ENCODE measurements at places on chromosomes 2 and 18.

- no peak for DNase-seq
Measured at GRCh38 chr2:52342458-52342857, 1310.5 kb upstream of the NRXN1 start.

DNA sequence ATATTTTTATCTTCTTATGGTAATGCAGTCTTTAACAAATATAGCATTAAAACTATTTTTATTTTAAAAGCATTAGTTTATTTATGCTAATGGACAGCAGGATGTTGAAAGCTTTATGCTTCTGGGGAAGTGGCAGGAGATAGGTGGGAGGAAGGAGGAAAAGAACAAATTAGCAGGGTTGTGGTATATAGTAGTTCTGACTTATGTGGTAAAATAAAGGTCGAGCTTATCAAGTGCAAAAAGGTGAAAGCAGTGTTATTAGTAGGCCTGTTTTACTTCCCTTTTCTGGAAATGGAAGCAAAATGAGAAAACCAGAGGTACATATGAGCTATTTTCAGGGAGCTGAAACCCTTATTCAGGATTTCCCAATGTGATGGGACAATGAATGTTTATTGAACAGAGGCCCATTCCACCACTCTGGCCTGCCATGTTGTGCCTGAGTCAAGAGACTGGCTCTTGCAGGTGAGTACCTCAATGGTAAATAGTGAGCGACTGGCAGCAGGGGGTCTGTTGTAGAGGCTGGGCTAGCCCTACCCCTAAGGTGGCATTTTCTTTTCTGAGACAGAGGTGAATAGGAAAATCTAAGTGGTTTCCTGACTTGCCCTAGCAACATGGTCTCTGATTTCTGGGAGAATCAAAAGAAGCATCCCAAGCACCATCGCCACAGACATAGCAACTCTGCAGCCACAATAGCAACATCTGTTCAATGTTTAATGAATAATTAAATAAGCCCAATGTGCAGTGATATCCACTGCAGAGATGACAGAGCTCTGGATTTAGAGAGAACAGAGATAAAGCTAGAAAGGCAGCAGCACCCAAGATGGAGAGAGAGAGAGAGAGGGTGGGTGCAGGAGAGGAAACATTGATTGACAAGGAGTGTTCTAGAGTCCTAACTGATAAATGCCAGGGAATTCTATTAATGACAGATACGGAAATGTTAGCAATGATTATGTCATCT lies 119.7 kb downstream of the UPP2 start:
- no peak for DNase-seq

DNA sequence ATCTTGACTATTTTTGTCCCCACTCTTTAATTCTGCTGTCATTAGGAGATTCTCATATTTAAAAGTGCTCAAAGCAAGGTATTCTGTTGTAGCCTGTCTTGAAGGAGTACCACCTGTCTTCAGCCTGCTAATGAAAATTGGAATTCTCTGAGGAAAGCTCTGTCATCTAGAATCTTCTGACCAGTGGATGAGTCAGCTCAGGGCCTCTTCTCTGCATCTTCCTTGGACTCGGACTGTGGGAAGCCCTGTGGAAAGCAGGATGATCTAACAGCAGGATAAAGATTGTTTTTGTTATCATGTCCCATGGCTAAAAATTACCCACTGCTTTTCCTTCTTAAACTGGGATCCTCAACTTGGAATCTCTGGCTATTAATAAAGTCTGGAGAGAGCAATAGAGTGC lies 18.7 kb upstream of the TMEM200C start:
- DNase-seq: no peak

DNA sequence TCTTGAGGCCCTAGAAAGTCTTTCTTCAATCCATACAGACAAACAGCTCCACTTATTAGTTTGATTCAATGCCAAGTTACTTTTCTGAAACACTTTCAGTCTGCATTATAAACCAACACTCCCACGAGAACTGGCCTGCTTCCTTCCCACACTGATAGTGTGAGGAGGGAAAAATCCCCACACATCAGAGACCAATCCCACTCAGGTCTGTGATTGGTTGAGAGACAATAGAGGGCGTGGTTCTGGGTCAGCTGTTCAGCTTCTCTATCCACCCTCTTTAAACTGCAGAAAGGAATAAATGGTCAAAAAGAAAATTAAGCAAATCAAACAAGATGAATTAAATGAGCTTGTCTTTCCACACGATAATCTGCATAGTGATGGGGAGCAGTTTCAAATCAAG lies 152.5 kb downstream of the NRP2 start:
- no peak for DNase-seq

DNA sequence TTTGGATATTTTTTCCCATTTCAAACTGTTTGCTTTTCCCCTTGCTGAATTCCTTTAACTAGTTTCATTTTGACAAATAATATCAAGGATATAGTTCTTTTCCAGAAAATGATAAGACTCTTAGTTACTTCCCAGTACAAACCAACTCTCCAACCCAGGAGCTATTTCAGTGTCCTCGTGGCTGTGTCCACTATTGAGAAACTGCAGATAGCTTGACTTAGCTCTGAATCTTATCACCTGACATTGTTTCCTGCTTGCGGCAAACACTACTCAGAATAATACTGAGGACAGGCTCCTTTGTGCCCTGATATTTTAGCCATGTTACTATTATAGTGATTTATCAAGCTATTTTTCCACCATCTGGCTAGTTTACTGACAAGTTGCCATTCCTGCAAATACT lies 74.6 kb downstream of the KLF7 start:
- DNase-seq: no peak

DNA sequence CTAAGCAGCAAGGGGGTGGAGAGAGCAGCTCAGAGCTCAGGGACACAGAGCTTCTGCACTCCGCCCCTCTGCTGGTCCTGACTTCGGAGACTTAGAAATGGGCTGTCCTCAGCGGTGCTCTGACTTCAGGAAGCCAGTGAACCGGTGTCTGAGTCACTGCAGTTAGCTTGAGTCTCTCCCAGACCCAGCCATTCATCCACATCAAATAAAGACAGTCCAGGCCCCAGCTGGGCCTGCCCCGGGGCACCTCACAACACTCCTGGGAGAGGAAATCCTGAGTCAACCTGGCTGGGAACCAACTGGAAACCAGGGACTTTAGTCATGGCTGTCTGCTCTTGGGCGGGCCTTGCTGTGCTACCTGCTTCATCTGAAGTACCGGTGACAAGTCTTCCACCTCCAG lies 5.4 kb upstream of the ITGB6 start:
- no peak for DNase-seq

GRCh38 chr2:64825831-64826491 lies 163.2 kb upstream of the SLC1A4 start:
- no peak for DNase-seq

GRCh38 chr2:163732727-163733126 lies 3.1 kb downstream of the FIGN start:
- DNase-seq: no peak

DNA sequence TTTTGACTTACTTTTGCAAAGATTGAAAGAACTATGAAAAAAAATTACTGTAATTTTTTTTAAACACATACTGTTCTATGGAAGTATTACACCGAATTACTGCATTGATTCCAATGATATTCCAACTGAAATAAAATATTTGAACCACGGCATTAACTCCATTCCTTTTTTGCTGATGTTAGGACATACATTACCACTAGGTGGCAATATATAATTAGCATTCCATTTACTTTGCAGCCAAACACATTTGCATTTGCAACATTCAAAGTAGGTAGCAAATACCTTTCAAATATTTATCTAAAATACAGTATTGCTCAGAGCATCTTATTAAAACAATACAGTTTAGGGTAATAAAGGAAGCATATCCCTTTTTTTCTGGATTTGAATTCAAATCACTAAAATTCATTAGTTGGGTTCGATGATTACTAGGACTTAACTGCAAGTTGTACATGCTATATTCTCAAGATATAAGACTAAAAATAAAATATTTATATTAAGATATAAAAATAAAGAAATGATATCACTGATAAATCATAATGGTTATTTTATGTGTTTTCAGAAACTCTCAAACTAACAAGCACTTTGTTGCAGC lies 31.3 kb downstream of the LANCL1 start:
- no peak for DNase-seq
